ENCODE measurements at places on chromosomes 16 and 17. TPM values are rescaled to one million over a fixed set of nuclear protein-coding genes. Genes with fewer than 3 reads are reported as not detected.

- DNase-seq = no peak
These were observed 4.8 kb upstream of the PPP1R9B start for GRCh38 chr17:50155115-50155819.

GRCh38 chr17:28493460-28493859 lies 12.7 kb upstream of the FOXN1 start:
- no peak for DNase-seq

ZPBP2 gene
- polyA plus RNA-seq = 0.11 TPM

DNA sequence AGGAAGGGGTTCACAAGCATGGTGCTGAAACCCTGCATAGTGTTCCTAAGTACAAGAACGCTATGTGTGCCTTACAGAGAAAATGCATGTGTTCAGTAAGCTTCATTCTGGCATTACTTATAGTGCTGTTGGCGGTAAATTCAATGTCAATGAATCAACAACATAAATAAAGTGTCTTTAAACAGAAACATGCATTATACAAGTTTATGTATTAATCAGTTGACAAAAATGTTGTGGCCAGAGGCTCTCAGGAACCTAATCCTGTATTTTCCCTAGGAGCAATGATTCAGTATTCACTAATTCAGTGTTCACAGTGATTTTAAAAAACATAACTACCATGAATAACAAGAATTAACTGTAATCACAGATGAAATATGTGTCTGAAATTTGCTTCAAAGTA lies 47.1 kb upstream of the MYOCD start:
- DNase-seq = no peak

KRTAP9-4 gene
- polyA plus RNA-seq = not detected

ZG16 gene
- polyA plus RNA-seq = not detected

GRCh38 chr17:6380915-6381438 lies 53.9 kb downstream of the AIPL1 start:
- no peak for DNase-seq

GRCh38 chr17:15085890-15086677 lies 179.0 kb downstream of the PMP22 start:
- DNase-seq = no peak

DNA sequence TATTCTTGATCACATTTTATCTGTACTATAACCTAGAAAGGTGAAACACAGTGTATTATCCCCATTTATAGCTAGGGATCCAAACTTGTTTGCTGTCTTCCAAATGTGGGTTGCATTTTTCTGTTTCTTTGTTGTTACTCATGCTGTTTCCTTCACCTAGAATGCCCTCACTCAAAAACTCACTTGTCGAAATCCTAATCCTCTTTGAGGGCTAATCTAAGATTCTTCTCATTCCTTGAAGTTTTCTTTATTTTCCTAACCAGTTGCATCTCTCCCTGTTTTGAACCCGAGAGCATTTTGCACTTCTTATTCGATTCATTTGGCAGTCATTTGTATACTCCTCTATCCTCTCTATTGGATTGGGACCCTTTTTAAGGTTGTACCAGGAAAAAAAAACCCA lies 9.6 kb downstream of the CALCOCO2 start:
- DNase-seq = no peak

GAS2L2 gene
- not detected for polyA plus RNA-seq

ASPSCR1 gene
- 36.6 TPM for polyA plus RNA-seq

GRCh38 chr16:31460582-31461002 lies 1.3 kb downstream of the ARMC5 start:
- peak; percentile 37 for DNase-seq

Measured in naive thymus-derived CD4-positive, alpha-beta T cell (primary cell).